Stimulated activated CD4-positive, alpha-beta T cell treated with anti-CD3 and anti-CD28 coated beads, Interleukin-1b, Interleukin-23, amount 100 ng/mL, for 48 hours (primary cell): ENCODE measurements at places on chromosomes 12 and 14.

- no peak for DNase-seq
Observed at GRCh38 chr12:32462908-32463307, 63.5 kb downstream of the FGD4 start.

DNA sequence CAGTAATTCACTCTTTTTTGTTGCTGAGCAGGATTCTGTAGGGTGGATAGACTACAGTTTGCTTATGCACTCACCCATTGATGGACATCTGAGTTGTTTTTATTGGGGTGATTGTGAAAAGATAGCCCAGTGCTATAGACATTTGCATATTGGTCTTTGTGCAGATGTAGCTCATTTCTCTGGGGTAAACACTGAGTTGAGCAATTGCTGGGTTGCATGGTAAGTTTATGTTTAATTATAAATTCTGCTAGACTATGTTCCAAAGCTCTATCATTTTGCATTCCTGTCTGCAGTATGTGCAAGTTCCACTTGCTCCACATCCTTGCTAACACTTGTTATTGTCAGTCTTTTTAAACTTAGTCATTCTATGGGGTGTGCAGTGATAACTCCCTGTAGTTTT is 65.4 kb upstream of the RFLNA start:
- no peak for DNase-seq

DNA sequence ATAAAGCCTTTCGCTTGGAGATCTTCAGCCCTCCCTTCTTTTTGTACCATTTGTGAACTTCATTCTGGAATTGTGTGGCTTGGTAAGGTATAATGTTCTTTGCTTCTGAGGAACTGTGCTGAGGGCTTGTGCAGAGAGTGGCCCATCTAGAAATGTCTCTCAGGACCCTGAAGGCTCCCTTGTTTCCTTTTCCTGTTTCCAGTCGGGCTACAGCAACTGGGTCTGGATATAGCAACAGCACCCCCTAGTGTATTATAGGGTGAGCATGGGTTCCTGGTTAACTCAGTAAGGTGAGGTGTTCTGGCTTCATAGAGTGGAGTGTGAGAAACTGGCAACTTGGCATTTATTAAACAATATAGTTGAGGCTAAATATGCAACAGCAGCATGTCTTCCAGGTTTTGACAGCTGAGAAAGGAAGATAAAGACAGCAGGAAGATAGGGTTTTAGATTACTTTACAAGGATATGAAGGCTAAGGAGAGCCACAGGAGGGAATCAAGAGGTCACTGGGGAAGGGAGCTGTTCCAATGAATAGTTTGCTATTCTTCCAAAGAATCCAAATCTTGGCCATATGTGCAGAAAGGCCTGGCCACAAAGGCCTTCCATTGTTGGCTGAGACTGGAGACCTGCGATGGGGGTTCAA is 49.1 kb upstream of the RNU6-8 start:
- DNase-seq: peak; percentile 42

GRCh38 chr12:83123039-83123438 is 436.3 kb downstream of the TMTC2 start:
- no peak for DNase-seq

DNA sequence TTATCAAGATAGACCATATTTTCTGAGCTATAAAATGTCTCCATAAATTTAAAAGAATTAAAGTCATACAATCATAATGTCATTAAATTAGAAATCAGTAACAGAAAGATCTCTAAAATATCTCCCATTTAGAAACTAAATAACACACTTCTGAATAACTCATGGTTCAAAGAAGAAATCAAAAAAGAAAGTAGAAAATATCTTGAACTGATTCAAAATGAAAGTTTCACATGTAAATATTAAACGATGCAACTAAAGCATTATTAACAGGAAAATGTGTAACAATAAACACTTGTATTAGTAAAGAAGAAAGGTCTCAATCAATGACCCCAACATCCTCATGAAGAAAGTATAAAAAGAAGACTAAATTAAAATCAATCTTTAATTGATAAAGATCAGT is 50.5 kb upstream of the PZP start:
- DNase-seq: no peak

DNA sequence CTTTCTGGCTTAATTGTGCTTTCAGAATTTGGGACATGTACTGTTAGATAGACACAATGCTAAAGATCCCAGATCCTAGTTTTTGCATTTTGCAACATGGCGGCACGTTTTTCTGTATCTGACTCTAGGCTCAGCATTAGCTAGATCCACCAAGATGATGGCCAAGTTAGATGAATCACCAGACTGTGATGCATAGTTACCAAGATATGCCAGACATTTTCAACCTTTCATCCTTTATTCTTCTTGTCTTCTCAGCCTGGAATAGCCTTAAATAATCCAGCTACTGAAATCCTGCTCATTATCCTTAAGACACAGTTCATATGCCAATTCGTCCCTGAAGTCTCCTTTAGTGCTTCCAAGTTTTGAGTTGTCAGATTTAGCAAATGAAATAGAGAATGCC is 144.9 kb upstream of the CRY1 start:
- DNase-seq: no peak

- DNase-seq: no peak
Observed at GRCh38 chr12:102874819-102875218, 42.2 kb downstream of the PAH start.

GRCh38 chr12:106301611-106302321 is 767 bp upstream of the TCP11L2 start:
- DNase-seq: peak; percentile 44
